ENCODE measurements at places on chromosomes 1 and 21.
A peak's percentile ranks its signal among the peaks of the same experiment; 100 is the strongest.

- no peak for DNase-seq
Measured at GRCh38 chr1:214843281-214843680, 239.3 kb upstream of the KCNK2 start.

DNA sequence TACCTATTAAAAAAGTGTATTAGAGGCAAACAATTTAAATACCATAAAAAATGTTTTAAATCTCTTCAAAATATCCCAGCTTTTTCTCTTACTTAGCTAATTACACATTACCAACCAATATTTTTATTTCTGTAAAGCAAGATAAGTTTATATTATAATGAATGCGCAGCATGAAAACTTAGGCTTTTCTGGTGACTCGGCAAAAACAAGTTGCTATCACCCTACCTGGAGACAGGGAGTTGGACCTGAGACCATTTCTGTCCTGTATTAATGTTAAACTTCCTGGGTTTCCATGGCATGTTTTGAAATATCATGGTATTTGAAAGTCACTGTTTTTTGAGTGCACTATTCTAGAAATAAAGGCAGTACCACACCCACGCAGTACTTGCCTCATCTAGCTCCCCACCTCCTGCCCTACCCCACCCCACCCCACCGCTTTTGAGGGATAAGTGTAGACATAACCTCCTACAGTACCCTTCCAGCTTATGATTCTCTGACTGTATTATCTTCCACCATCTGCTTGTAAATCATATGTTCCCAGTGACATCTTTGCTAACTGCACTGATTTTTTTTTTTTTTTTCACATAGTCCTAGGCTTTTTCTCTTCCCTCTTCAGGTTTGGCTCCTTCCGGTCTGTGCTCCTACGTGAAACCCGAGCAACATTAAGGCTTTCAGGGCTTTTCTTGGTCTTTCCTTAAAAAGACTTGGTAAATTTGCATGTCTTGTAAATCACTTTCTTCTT is 77.5 kb downstream of the PHTF1 start:
- no peak for DNase-seq

- DNase-seq, result no peak
Measured at GRCh38 chr1:2885001-2885400, 83.5 kb upstream of the TTC34 start.

- DNase-seq, result no peak
Measured at GRCh38 chr1:179217943-179218507, 11.5 kb downstream of the ABL2 start.

GRCh38 chr1:43235451-43236121 is 34.2 kb upstream of the TMEM125 start:
- no peak for DNase-seq

- DNase-seq, result no peak
Measured at GRCh38 chr1:93518516-93518915, 70.6 kb downstream of the FNBP1L start.

GRCh38 chr1:44532567-44532944 is 127.5 kb downstream of the RNF220 start:
- DNase-seq, result no peak

GRCh38 chr1:72649211-72649888 is 367.0 kb upstream of the NEGR1 start:
- DNase-seq, result no peak

GRCh38 chr1:111285879-111286278 is 4.8 kb upstream of the CHIA start:
- DNase-seq, result no peak

DNA sequence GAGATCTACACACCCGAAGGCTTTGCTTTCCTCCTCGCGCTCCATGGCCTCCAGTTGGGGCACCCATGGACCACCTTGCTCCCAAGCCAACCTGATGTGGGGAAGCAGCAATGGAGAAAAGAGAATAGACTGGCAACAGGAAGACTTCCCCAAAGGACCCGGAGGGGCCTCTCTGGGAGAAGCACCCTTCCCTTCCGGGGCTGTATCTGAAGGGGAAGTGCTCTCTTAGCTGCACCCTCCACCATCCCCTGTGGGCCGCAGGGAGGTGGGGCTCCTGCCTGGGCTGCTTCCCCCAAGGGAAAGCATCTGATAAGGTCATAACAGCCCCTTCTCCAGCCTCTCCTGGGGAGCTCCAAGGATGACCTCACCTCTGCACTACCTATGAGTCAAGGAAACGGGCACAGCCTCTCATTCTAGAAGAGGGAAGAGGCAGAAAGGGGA is 100.2 kb downstream of the RIPK4 start:
- DNase-seq, result no peak

GRCh38 chr21:27756191-27756590 is 789.3 kb upstream of the ADAMTS5 start:
- DNase-seq, result no peak

- no peak for DNase-seq
Measured at GRCh38 chr1:170686291-170686690, 22.4 kb downstream of the PRRX1 start.

DNA sequence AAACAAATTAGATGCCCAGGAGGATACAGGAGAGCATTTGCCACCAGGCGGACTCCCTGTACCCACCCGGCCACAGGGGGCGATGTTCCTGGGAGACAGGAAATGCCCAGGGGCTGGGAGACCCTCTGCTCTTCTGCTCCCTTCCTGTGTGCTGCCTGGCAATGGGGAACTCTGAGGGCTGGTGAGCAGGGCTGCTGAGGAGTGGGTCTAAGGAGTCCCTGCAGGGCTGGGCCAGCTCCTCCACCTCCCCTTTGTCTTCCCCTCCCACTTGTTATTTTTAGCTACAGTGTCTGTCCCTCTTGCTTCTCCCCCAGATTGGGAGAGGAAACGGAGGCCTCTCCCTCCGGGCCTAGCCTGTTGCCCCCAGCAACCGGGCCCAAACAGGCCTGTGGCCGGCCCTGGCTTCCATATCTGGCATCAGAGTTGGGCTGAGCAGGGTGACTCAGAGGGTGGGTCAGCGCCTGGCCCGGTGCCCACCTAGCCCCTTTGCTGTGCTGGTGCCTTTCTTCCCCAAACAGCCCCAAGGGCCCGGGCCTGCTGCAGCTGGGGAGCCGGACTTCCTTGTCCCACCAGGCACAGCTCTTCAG is 11.6 kb downstream of the LMNA start:
- DNase-seq, result peak; percentile 48

GRCh38 chr1:15571266-15571665 is 13.6 kb downstream of the AGMAT start:
- no peak for DNase-seq

DNA sequence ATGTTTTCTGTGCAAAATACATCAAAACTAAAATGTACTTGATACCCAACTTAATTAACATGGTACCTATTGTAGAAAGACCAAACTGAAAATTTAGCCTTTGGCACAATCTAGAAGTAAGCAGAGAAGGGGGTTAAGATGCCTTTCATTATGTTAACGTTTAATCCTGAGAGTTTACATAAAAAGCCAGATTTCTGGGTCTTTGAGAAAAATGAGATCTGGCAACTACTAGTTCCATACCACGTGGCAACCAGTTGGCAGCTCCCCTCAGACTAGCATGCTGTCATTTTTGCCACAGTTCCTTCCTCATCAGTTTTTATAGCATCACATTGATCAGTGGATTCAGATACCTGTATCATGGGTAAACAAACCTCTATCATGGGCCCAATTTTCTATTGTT is 1.5 kb downstream of the RO60 start:
- no peak for DNase-seq

- DNase-seq, result no peak
Measured at GRCh38 chr1:231618609-231619256, 7.9 kb upstream of the DISC1 start.
